ENCODE measurements at places on chromosomes 13 and 19.

- DNase-seq: no peak
Measured at GRCh38 chr13:26760832-26761582, 421 bp upstream of the GPR12 start.

GRCh38 chr13:112940236-112940635 lies 28.8 kb upstream of the MCF2L start:
- no peak for DNase-seq

DNA sequence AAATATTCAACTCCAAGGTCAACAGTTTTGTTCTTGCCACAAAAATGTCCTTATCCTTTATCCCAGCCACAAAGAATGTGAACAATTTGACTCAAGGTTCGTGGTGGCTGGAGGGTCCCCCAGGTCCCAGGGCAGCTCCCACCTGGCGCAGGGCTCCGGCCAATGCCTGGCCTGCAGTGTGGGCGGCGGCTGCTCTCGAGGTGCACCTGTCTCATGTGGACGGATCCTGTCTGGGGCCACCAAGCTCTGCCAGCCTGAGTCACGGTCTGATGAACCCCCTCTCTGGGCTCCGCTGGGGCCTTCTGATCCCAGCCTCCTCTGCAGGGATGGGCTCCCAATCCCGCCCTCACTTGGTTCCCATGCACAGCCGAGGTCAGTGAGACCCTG lies 49.4 kb downstream of the GAS6 start:
- DNase-seq: no peak

DNA sequence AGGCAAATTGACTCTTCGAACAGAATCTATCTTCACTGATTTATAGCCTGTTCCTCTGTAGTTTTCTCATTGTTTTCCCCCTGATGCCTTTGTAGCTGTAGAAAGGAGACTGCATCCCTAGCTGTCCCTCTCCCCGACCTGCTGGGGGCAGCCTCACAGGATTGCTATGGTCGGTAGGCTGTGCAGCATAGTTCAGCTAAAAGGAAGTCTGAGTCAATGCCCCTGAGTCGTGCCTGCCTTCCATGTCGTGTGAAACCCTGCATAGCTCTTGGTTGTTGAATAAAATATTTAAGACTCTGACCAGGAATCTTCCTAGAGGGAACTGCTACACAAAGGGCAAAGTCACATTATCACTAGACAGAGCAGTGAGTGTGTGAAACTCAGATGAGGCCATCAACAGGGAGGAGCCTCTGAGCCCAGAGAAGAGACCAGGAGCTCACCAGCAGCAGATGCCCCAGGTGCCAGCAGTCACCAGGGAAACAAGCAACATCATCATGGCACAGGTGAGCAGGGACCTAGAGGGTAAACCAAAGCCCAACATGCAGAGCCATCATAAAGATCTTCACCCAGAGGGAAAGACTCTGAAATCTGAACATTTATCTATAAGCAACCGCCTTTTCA lies 108.4 kb upstream of the NBEA start:
- no peak for DNase-seq

DNA sequence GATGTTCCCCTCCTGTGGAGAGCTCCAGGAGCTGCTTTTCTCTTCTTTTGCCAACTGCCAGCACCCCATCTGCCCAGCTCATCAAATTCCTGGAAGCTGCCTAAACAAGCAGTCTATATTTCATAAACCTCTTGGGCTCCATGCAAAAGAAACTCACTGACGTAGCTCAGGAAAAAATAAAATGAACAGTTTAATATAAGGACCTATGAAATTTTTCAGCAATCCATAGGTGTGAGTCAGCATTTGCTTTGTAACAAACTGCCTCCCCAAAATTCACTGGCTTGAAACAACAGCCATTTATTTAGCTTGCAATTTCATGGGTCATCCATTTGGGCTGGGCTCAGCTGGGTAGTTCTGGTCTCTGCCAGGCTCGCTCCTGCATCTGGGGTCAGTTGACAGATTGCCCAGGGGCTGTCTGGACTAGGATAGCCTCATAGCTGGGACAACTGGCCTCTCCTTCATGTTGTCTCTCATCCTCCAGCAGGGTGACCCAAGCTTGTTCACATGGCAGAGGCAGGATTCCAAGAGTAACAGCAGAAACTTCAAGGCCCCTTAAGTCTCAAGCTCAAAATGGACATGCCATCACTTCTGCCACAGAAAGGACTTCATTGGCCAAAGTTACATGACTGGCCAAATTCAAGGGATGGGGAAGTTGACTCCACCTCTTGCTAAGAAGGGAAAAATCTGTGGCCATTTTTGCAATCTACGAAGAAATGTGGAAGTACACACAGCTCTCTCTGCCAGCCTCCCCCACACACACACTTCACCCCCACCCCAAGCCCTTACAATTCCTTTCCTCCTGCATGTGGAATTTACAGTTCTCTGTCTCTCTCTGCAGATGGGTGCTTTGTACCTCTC lies 7.9 kb upstream of the PVR start:
- no peak for DNase-seq

- peak; percentile 88 for DNase-seq
Measured at GRCh38 chr19:56120371-56121179, 520 bp downstream of the ZNF787 start.

- DNase-seq: no peak
Measured at GRCh38 chr13:70938462-70938861, 830.2 kb upstream of the KLHL1 start.

Measured in activated CD8-positive, alpha-beta memory T cell treated with anti-CD3 and anti-CD28 coated beads for 24 hours (primary cell).